ENCODE measurements at places on chromosomes 1 and 21.

- no peak for DNase-seq
Measured at GRCh38 chr1:74652711-74653139, 20.9 kb downstream of the ERICH3 start.

GRCh38 chr1:109788695-109789521 is 25.2 kb upstream of the EPS8L3 start:
- DNase-seq: peak; percentile 79

DNA sequence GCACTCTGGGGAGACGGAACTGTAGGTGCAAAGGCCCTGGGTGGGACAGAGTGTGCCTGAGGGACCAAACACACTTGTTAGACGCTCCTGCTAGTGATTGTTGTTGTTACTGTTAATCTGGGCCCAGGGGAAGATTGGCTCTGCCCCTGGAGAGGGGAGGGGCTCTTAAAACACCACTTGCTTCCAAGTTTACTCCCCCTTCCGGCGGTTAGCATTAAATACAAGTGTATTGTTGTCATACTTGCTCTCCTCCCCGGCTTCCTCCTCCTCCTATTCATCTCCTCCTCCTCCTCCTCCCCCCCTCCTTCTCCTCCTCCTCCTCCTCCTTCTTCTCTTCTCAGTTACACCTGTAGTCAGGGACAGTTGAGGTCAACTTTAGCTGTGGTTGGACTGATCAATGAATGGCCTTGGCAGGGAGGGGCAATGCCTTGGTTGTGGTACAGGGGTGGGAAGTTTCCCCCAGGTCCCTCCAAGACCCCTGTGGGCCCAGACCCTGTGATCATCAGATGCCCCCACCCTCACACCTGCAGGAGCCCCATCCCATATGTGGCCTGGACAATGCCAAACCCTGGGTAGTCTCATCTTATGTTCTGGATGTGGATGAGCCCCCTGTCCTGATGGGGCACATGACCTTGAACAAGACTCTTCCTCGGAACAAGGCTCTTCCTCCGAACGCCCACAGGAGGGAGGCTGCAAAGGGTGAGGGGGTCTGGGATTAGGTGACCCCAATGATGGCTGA is 217.3 kb downstream of the PTPRU start:
- DNase-seq: peak; percentile 91

- no peak for DNase-seq
Measured at GRCh38 chr1:71908303-71908702, 374.0 kb downstream of the NEGR1 start.

GRCh38 chr1:230351514-230351913 is 74.6 kb downstream of the PGBD5 start:
- no peak for DNase-seq

DNA sequence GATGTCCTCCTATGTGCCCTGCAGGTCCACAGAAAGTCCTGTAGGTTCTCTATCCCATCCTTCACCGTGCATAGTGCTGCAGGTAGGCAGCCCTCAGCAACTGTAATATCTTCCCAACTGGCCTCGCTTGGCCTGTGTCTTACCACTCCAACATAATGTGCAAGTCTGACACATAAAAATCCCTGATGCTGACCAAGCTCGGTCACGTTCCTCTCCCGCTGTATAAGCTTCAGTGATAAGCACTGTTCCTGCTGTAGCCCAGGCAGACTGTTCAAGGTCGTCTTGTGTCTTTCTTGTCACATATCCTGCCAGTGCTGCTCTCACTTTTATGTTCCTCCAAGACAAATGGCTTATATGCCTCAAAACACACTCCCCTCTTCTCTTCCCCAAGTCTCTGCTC is 19.4 kb upstream of the KCNE1 start:
- DNase-seq: no peak
